Naive thymus-derived CD4-positive, alpha-beta T cell (primary cell): ENCODE measurements at places on chromosomes 7 and 10. TPM values are rescaled to one million over a fixed set of nuclear protein-coding genes. Genes with fewer than 3 reads are reported as not detected.

DNA sequence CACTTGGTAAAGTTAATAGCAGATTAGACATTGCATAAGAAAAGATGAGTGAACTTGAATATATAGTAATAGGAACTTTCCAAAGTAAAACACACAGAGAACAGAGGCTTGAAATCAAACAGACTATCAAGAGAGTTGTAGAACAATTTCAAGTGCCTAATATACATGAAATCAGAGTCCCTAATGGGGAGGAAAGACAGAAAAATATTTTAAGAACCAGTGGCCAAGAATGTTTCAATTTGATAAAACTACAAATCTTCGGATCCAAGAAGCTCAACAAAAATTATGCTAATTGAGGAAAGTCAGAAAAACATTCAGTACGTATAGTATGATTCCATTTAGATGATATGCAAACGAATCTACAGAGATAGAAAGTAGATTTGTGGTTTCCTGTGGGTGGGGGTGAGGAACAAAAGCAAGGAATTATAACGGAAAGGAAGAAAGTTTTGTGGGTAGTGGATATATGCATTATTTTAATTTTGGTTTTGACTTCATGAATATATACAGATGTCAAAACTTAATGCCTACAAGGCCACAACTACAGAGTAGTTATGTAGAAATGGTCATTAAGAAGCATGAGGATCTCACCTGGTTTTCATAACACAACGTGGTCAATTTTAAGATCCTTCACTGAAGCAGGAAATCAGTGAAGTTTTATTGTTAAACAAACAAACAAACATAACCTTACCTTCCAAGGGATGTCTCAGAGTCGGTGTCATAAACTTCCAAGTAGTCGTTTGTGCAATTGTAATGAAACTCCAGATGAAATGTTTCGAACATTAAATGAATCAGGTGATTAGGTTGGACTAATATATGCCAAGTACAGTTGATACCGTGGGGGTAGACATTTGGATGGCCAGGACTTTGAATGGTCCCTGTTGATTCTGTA is 62.0 kb downstream of the CUBN start:
- no peaks in the 10 kb centered on the region for H3K27me3 ChIP-seq
- no peak for DNase-seq
- peaks cover 8% of the 10 kb centered on the region for H3K4me1 ChIP-seq

Gene AGR2
- not detected for total RNA-seq

- H3K27me3 ChIP-seq, result no peaks in the 10 kb centered on the region
- peaks cover 5% of the 10 kb centered on the region for H3K36me3 ChIP-seq
- no peak overlapping the region for H3K4me3 ChIP-seq
- no peak overlapping the region for H3K27ac ChIP-seq
- H3K4me1 ChIP-seq, result peaks cover 24% of the 10 kb centered on the region
Observed at GRCh38 chr10:28566458-28567015, 33.6 kb downstream of the WAC start.

Gene TAS2R5
- total RNA-seq, result 9.1 TPM

GRCh38 chr7:18489624-18490023 is 5.9 kb upstream of the HDAC9 start:
- H3K27ac ChIP-seq, result no peak overlapping the region
- no peak for DNase-seq
- H3K27me3 ChIP-seq, result no peaks in the 10 kb centered on the region
- H3K36me3 ChIP-seq, result no peaks in the 10 kb centered on the region
- H3K4me1 ChIP-seq, result no peaks in the 10 kb centered on the region
- H3K4me3 ChIP-seq, result no peak overlapping the region

GRCh38 chr7:66505009-66505408 is 123.7 kb upstream of the KCTD7 start:
- no peak overlapping the region for H3K4me3 ChIP-seq
- no peak for DNase-seq
- peaks cover 7% of the 10 kb centered on the region for H3K4me1 ChIP-seq
- no peak overlapping the region for H3K27ac ChIP-seq
- no peaks in the 10 kb centered on the region for H3K27me3 ChIP-seq

- DNase-seq, result no peak
- H3K4me1 ChIP-seq, result no peaks in the 10 kb centered on the region
- H3K4me3 ChIP-seq, result no peak overlapping the region
- H3K27me3 ChIP-seq, result no peaks in the 10 kb centered on the region
- no peaks in the 10 kb centered on the region for H3K36me3 ChIP-seq
Observed at GRCh38 chr7:38686888-38687287, 55.7 kb upstream of the AMPH start.

DNA sequence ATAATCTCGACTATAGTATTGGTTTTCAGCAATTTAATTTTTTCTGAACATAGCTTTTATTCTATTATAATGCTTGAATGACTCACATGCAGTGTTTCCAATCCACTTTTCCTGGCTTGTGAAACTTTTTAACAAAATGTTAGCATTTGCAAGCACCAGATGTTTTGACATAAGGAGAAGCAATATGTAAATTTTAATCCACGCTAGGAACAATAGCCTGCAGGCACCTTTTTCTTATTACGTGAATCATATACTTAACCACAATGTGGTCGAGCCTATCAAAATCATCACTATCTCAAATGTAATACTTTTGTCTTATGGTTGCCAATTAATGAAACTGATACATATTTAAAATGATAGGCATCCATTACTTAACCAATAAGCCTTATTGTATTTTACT is 97.1 kb downstream of the TFEC start:
- H3K4me3 ChIP-seq, result no peak overlapping the region
- no peaks in the 10 kb centered on the region for H3K4me1 ChIP-seq
- H3K27ac ChIP-seq, result no peak overlapping the region
- DNase-seq, result no peak
- no peaks in the 10 kb centered on the region for H3K27me3 ChIP-seq

Gene CSGALNACT2
- total RNA-seq, result 50.4 TPM

Gene TRIM50
- total RNA-seq, result not detected

Gene GNGT1
- not detected for total RNA-seq

DNA sequence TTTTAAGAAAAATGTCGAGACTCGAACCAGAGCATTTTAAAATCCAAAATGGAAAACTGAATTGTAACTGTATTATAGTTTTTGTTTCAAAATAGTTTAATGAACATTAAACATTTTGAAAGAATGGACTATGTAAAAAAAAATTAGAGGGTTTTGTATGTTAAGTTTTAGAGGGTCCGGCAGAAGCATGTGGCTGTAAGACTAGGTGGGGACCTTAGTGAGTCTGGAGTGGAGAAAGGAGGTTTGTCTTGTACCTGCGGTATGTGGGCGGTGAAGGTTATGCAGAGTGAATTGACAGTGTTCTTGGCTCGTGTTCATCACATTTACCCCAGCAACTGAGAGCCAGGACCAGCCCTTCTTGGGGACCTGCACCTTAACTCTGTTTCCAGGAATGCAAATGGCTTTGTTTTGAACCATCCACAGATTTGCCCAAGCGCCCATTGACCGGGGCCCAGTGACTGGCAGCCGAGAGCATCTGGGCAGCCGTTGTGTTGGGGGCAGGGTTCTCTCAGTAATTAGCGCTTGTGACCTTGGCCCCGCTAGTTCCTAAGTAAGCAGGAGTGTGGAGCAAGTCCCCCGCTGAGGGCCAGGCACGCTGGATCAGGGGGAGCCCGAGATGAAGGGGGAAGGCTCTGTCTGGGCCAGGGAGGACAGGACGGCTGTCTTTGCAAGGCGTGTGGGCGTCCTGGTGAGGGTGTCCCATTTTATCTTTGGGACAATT is 1.4 kb upstream of the KLF6 start:
- H3K4me3 ChIP-seq, result peak overlapping the region; percentile 75
- peaks cover 15% of the 10 kb centered on the region for H3K36me3 ChIP-seq
- no peak for DNase-seq
- no peaks in the 10 kb centered on the region for H3K27me3 ChIP-seq
- peak overlapping the region; percentile 99 for H3K27ac ChIP-seq
- peaks cover 10% of the 10 kb centered on the region for H3K4me1 ChIP-seq

- H3K4me3 ChIP-seq, result no peak overlapping the region
- no peak for DNase-seq
- no peak overlapping the region for H3K27ac ChIP-seq
- no peaks in the 10 kb centered on the region for H3K36me3 ChIP-seq
Observed at GRCh38 chr10:116763440-116763839, 21.1 kb upstream of the HSPA12A start.

Gene GOLGA7B
- total RNA-seq, result 5.9 and 7.0 TPM in 2 replicates

DNA sequence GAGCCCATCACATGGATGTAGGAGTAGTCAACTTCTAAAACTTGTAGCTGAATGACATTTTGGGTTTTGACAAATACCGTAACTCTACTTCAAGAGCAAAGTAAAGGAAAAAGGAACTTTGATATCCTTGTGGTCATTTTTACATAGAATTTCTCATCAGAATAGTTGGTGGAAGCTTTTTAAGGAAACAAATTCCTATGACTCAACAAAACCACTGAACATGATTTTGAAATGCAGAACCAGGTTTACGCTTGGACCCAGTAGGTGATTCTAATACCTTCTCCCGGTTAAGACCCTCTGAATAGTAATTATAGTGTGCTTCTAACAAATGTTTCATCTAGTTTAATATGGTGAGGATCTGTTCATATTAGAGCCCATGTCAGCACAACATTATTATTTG is 307.8 kb downstream of the GPR37 start:
- no peak overlapping the region for H3K27ac ChIP-seq
- no peaks in the 10 kb centered on the region for H3K4me1 ChIP-seq
- no peak for DNase-seq
- H3K36me3 ChIP-seq, result no peaks in the 10 kb centered on the region
- no peaks in the 10 kb centered on the region for H3K27me3 ChIP-seq

Gene C10orf53
- not detected for total RNA-seq

- no peaks in the 10 kb centered on the region for H3K36me3 ChIP-seq
- H3K4me3 ChIP-seq, result no peak overlapping the region
- H3K4me1 ChIP-seq, result no peaks in the 10 kb centered on the region
- H3K27me3 ChIP-seq, result no peaks in the 10 kb centered on the region
Observed at GRCh38 chr7:118590107-118590506, 365.6 kb downstream of the ANKRD7 start.

Gene PAX4
- not detected for total RNA-seq

- no peak overlapping the region for H3K27ac ChIP-seq
- no peaks in the 10 kb centered on the region for H3K36me3 ChIP-seq
- peaks cover 8% of the 10 kb centered on the region for H3K4me1 ChIP-seq
- no peak overlapping the region for H3K4me3 ChIP-seq
- no peak for DNase-seq
Observed at GRCh38 chr10:24904824-24905223, 47.6 kb downstream of the PRTFDC1 start.

DNA sequence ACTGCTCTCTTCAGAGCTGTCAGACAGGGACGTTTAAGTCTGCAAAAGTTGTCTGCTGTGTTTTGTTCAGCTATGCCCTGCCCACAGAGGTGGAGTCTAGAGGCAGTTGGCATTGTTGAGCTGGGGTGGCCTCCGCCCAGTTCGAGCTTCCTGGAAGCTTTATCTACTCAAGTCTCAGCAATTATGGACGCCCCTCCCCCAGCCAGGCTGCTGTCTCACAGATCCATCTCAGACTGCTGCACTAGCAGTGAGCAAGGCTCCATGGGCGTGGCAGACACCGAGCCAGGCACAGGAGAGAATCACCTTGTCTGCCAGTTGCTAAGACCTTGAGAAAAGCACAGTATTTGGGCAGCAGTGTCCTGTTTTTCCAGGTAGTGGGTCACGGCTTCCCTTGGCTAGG is 98.1 kb downstream of the SDHAF3 start:
- H3K36me3 ChIP-seq, result no peaks in the 10 kb centered on the region
- no peak overlapping the region for H3K4me3 ChIP-seq
- no peaks in the 10 kb centered on the region for H3K4me1 ChIP-seq
- no peak for DNase-seq
- no peak overlapping the region for H3K27ac ChIP-seq
